Activated T-helper 1 cell treated with anti-CD3 and anti-CD28 coated beads, Interleukin-12 subunit alpha, Interleukin-12 subunit beta, Interleukin-2, Interleukin-4 antibody, amounts not matched to agents 30 ng/mL and 10 ng/mL and 1 ng/mL, durations not matched to agents 14 hours and 24 hours and 36 hours (primary cell): ENCODE measurements at places on chromosomes 5 and 9.

DNA sequence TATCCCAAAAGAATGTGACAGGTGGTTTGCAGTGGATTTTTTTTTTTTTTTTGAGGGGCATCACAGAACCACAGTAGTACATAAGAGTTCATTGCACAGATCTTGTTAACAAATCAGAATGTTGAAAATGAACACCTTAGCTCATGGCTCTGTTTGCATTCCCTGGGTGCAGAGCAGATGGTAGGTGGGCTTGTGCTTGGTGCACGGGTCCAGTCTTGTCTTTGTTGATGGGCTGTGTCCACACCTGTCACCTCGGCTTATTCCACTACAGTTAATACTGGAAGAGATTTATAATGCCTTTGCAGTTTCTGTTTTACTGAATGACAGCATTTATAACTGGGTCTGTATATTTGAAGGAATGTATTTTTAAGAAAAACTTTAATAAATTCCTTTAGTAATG, 146.6 kb downstream of the KDM4C start:
- no peak for DNase-seq

DNA sequence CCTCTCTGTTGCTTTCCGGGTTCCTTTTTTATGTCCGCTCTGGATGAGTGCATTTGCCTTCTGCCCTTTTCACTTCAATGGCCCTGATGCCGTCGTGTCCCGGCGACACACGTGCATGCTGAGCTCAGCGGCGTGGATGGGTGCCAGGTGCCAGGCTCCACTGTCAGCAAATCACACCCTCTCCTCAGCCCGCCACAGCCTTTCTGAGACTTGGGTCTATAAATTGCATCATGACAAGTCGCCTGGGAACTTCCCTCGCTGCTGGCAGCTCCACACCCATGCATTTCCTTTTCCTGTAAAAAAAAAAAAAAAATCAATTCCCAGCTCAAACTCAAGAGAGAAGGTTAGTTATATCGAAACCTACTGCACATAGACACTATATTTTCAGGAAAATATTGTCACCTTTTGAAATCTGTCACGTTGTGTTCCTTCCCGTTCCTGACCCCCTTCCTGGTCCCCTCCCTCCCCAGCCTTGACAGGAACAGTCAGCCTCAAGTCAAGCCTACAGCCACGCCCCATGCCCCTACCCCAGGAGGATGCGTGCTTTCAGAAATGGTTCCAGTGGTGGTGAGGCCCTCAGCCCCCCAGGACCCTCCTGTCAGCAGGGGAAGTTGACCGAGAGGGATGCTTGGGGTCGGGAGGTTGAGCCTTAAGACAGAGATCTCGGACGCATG, 110.3 kb upstream of the PTCH1 start:
- DNase-seq, result peak; percentile 51

- no peak for DNase-seq
These were observed at the start of gene QRFP for GRCh38 chr9:130896233-130897014. TSS of gene QRFP (minus strand) at chr9:130896812. CDS start at chr9:130893838, 2,974 bp downstream.

DNA sequence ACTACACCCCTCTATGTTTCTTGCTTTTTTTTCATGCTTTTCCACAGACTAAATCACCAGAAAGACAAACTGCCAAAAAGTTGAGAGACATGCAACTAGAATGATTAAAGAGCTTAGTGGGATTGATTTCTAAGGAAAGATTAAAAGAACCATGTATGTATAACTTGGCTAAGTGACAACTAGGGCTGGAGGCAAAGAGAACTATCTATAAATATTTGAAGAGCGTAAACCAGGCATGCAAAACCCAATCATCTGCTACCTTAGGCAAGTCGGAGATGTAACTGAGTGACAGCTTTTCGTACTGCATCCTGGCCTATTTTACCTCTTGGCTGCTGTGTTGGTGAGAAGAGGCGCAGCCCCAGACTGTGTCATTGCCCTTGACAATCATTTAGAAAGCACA, 121.0 kb upstream of the TLX3 start:
- DNase-seq, result no peak

GRCh38 chr9:111843971-111844370, 49.2 kb upstream of the SHOC1 start:
- no peak for DNase-seq

- peak; percentile 31 for DNase-seq
These were observed 17.3 kb downstream of the TRIM7 start for GRCh38 chr5:181187500-181188213.

DNA sequence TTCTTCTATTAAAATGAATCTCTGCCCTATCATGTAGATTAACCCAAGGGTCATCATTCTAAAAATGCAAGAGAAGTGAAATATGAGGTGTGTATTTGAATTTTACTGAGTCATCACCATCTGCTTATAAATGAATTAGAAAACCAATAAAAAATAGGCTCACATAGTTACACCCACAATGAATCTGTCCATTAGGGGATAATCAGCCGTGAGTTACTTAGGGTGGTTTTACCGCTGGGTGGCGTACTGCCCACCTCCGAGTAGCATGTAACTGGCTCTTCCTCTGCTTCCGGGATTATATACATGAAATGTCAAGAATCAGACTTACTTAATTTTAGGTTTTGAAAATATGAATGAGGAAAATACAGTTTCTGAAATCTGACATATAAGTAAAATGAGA, 332.9 kb upstream of the CCNG1 start:
- no peak for DNase-seq

DNA sequence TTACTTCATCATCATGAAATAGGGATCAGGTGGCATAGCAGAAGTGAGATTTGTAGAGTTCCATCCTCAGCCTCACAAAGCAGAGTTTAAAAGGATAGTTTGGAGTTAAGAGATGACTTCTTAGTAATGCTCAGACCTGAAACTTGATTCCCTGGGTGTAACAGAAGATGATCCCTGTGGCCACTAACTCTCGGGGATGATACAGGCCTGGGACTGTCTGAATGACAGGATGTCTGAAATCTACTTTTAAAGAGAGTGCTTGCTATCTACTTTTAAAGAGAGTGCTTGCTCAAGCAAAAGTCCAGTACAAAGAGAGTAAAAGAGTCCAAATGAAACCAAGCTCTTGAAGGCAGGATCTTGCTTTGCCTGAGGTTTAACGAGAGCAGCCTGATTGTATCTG, 14.6 kb downstream of the ADAMTS16 start:
- no peak for DNase-seq

- DNase-seq, result no peak
These were observed 214.0 kb downstream of the ENC1 start for GRCh38 chr5:74426506-74426905.

GRCh38 chr9:124221676-124222075, 36.1 kb upstream of the NEK6 start:
- no peak for DNase-seq

DNA sequence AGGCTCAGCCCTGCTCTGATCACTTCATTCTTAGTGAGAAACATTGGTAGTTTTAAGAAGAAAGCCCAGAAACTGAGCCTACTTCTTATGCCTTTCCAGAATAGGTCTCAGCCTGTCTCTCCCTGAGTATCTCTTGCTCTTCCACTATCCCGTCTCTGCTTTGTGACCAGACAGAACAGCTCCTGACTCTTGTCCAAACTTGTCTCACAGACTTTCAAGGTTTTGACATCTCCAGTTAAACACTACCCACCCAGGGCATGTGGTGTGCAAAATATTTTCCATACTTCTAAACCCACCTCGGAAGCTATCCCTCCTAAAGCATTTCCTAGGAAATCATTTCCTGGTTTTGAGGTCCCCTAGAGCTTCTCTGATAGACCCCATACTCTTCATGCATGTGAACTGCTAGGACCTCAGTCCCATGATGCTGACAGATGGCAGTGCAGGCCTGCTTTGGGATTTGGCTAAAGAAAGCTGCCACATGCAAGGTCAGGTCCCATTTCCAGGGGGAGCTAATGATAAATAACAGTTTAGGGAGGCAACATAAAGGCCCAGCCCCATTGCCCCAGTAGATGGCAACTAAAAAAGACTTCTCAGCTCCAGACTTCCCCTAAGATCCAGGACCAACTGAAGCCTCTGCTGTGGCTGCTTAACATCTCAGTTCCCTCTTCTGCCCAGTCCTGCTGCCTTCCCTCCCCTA, 211.5 kb downstream of the MED10 start:
- DNase-seq, result no peak

DNA sequence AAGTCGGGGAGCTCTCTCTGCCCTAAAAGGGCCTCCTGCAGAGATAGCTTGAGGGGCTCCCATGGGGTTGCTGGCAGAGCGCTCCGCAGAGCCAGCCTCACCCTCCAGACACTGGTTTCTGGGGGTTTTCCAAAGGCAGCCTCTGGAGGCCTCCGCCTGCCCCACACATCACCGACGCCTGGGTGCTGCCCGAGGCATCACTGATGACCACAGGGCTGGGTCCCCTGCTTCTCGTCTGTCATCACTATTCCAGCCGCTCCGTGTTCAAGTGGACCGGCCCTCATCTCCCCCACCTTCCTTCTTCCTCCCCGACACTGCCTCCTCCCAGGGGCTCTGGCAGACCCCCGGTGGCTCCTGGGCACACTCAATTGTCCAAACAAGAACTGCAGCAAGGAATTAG, 64.1 kb upstream of the IRX4 start:
- no peak for DNase-seq

GRCh38 chr5:75071100-75071499, 18.7 kb upstream of the GCNT4 start:
- DNase-seq, result no peak

GRCh38 chr9:98087420-98088354, 31.2 kb downstream of the NANS start:
- DNase-seq, result no peak

- DNase-seq, result no peak
These were observed 16.5 kb downstream of the MRPL36 start for GRCh38 chr5:1783216-1783554.

- DNase-seq, result no peak
These were observed 31.9 kb upstream of the CEP120 start for GRCh38 chr5:123455095-123455494.

DNA sequence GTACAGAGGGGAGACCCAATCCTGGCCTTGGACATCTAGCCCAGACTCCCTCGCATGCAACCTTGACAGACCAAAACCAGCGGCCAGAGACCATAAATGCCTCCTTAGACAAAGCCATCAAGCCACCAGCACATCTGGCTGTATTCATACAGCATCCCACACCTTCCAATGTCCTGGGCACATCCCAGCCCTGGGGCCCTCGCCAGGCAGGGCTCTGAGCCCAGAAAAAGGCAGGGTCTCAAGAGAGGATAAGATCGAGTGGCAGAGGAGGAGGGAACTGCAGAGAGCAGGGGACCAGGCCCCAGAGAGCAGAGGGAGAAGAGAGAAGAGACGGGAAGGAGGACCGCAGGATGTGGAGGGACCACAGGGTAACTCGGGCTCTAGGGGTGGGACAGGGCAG, 45.4 kb downstream of the CAMK2A start:
- DNase-seq, result no peak

GRCh38 chr5:136033848-136034247, 5.1 kb downstream of the TGFBI start:
- no peak for DNase-seq

DNA sequence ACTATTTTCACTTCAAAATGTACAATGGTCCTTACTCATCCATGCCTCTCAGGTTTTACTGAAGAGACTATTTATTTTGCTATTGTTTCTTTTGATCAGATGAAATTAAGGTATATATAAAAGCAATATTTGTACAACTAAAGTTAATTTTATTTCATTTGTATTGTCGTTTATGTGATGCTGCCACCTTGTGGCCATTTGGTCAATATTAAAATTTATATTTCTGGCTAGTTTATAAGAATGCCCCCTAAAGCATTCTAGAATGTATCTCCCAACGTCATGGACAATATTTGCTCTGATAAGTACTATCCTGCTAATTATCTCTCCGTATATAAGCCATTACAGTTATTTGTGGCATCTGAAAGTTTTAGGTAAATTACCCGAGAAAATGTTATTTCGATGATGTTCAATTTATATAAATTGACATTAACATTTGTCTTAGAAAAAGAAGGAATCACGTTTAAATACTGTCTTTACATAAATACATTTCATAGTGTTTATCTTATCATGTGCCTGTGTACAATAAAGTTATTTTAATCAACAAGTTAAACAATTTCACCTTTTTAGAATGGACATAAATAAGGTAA, 680.0 kb downstream of the TAF11L14 start:
- no peak for DNase-seq

DNA sequence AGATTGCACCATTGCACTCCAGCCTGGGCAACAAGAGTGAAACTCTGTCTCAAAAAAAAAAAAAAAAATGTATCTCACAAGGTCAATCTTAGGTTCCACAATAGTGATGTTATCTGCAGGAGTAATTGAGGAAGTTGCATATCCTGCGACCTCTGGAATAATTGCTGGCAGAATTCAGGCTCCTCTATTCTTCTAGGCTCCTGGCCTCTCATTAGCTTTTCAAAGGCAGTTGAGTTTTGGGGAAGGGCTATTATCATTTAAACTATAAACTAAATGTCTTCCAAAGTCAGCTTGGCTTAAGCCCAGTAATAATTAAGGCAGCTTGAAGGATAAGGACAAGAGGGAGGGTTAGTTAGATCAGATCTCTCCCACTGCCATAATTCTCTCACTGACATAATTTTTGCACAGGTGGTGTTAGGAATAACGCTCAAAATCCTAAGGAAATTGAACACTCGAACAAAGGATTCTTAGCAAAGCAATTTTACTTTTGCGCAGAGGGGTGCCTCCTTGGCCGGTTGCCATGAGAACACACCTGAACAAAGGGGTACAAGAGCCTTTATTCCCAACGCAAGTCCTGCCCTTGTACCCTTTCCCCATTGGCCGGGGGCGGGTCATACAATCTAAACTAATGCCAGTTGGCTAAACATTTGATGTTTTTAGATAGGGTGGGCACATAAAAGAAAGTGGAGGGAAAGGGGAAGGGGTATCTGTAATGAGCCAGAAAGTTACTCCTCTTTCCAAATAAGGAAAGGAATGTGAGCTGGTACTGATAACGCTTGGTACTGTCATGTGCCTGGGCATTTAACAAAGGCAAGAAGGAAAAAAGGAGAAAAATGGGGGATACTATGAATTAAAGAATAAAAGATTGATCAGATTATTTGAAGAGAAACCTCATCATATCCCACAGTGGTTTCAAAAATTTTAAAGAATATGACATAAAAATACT, 106.4 kb upstream of the CCNG1 start:
- no peak for DNase-seq

- no peak for DNase-seq
These were observed 495 bp downstream of the OSTF1 start for GRCh38 chr9:75088646-75089372.

GRCh38 chr9:135716045-135716444, 14.1 kb downstream of the KCNT1 start:
- DNase-seq, result no peak

- DNase-seq, result no peak
These were observed 72.1 kb downstream of the TENT4A start for GRCh38 chr5:6785161-6785860.

- no peak for DNase-seq
These were observed 60.5 kb downstream of the BARX1 start for GRCh38 chr9:93894691-93895079.

GRCh38 chr9:98550206-98550820, 158.4 kb downstream of the GABBR2 start:
- DNase-seq, result no peak

GRCh38 chr5:158820891-158821290, 278.8 kb downstream of the EBF1 start:
- no peak for DNase-seq

- no peak for DNase-seq
These were observed 4.5 kb downstream of the TYRP1 start for GRCh38 chr9:12697719-12698118.
